ENCODE measurements at places on chromosomes 6 and 20. TPM values are rescaled to one million over a fixed set of nuclear protein-coding genes. Genes with fewer than 3 reads are reported as not detected.
A peak's percentile ranks its signal among the peaks of the same experiment; 100 is the strongest.

GRCh38 chr6:168318090-168318489, 1.5 kb downstream of the DACT2 start:
- no peak for DNase-seq

GRCh38 chr6:94862112-94862511, 715.2 kb upstream of the MANEA start:
- DNase-seq: no peak

Gene PTCHD4
- total RNA-seq: 0.18 TPM

Gene SYCP2
- total RNA-seq: 0.35 TPM

- DNase-seq: no peak
Observed at GRCh38 chr6:141202626-141203025, 930.1 kb upstream of the GJE1 start.

Gene ZSCAN31
- 2.4 TPM for total RNA-seq

- no peak for DNase-seq
Observed at GRCh38 chr20:10330071-10330470, 104.0 kb downstream of the MKKS start.

GRCh38 chr6:107786709-107787588, 37.2 kb downstream of the SCML4 start:
- DNase-seq: no peak

- no peak for DNase-seq
Observed at GRCh38 chr6:21264288-21265033, 329.1 kb upstream of the SOX4 start.

DNA sequence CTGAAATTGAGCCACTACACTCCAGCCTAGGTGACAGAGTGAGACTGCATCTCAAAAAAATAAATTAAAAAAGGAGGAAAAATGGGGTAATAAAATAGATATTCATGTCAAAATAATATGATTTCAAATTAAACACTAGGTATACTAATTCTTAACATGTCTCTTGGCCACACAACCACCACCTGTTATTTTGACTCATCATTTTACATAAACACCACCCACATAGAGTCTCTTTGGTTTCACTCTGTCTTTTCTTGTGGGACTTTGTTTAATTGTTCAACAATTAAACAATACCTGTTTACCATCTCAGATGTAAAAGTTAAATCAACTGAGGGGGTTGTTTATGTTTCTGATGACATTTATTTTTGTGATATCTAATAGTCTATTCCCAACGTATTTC, 476.8 kb upstream of the ADGRB3 start:
- DNase-seq: no peak

Gene DAAM2
- 6.0 TPM for total RNA-seq

DNA sequence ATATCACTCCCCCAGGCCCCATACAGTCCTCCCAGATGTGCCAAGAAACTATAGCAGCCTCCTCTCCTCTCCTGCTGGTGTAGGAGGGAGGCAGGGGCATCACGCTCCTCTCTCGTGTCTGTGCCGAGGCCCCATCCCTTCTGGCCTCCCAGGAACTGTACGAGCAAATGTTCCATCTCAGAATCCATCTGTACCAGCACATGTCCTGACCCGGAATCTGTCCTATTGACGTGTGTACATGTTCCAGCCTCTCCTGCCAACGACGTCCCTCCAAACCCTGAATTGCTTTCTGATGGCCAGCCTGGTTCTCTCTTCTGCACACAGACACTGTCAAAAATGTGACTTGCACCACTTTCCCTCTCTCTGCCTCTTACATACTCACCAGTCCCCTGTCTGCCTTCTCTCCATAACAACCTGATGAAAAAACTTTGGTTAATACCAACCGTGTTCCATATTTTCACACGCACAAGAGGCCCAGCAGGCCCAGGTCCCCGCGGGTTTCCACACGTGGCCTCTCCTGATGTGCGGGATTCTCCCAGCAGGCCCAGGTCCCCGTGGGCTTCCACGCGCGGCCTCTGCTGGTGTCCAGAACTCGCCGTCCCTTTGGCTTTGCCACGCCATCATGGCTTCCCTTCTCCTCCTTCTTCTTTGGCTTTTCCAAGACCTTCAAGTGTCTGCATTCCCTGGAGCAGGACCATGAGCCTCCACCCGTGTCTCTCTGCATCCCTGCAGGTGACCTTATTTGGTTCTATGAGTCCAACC, 125.2 kb upstream of the THBS2 start:
- DNase-seq: no peak

Gene TRAPPC3L
- total RNA-seq: not detected

GRCh38 chr6:12241493-12242175, 48.5 kb upstream of the EDN1 start:
- DNase-seq: no peak

- DNase-seq: no peak
Observed at GRCh38 chr20:25327521-25328235, 63.0 kb downstream of the ABHD12 start.

Gene ULBP1
- total RNA-seq: 0.08 TPM

GRCh38 chr20:35776513-35777101, 4.8 kb downstream of the PHF20 start:
- no peak for DNase-seq

Gene GSTA4
- total RNA-seq: 5.5 TPM

GRCh38 chr20:33298391-33298790, 15.4 kb downstream of the BPIFB1 start:
- DNase-seq: no peak

Gene SEC23B
- 30.2 TPM for total RNA-seq

Gene WDR46
- total RNA-seq: 17.8 TPM

DNA sequence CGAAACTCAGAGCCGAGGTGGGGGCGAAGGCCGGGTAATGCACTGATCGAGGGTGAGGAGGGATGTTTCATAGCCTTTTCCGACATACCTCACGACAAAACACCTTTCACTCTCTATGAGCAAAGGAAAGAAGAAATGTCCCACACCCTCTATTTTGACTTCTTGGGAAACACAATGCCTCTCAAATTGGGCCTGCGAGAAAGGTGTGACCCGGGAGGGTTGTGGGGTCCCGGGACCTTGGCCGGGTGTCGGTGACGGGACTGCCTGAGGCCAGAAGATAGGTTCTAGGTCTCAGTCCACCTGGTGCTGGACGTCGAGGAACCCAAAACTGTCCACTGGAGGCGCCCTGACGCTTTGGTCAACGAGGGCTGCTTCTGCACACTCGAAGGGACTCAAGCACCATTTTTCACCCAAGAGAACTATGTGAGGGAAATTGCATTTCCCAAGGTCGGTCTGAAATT, 41.1 kb upstream of the OSTM1 start:
- peak; percentile 50 for DNase-seq

- DNase-seq: no peak
Observed at GRCh38 chr6:5072440-5072839, 12.7 kb upstream of the PPP1R3G start.

GRCh38 chr6:119311514-119312142, 37.9 kb downstream of the MAN1A1 start:
- no peak for DNase-seq

GRCh38 chr6:154996841-154997311, 1.8 kb downstream of the TIAM2 start:
- DNase-seq: no peak

- no peak for DNase-seq
Observed at GRCh38 chr20:24289737-24290481, 179.5 kb upstream of the SYNDIG1 start.

Gene FAM162B
- total RNA-seq: 0.63 TPM

- no peak for DNase-seq
Observed at GRCh38 chr6:68458447-68458846, 176.6 kb upstream of the ADGRB3 start.

DNA sequence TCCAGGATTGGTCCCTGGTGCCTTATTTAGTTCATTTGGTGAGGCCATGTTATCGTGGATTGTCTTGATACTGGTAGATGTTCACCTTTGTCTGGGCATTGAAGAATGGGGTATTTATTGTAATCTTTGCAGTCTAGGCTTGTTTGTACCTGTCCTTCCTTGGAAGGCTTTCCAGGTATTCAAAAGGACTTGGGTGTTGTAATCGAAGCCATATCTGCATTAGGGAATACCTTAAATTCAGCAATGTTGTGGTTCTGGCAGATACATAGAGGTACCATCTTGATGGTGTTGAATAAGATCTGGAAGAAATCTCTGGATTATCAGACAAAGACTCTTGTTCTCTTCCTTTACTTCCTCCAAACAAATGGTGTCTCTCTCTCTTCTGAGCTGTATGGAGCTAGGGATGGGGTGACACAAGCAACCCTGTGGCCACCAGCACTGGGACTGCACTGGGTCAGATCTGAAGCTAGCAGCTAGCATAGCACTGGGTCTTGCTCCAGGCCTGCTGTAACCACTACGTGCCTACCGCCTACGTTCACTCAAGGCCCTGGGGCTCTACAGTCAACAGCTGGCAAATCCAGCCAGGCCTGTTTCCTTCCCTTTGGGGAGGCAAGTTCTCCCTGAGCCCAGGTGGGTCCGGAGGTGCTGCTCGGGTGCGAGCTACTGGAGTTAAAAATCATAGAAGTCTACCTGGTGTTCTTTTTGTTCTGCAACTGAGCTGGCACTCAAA, 261.1 kb upstream of the CITED2 start:
- no peak for DNase-seq

Gene SPTLC3
- total RNA-seq: 24.5 TPM

Gene OTOR
- not detected for total RNA-seq

GRCh38 chr6:79868098-79868722, 79.1 kb downstream of the ELOVL4 start:
- DNase-seq: no peak

GRCh38 chr6:158737710-158738615, 81.2 kb downstream of the EZR start:
- peak; percentile 58 for DNase-seq

GRCh38 chr6:76984572-76984971, 478.7 kb downstream of the HTR1B start:
- DNase-seq: no peak

DNA sequence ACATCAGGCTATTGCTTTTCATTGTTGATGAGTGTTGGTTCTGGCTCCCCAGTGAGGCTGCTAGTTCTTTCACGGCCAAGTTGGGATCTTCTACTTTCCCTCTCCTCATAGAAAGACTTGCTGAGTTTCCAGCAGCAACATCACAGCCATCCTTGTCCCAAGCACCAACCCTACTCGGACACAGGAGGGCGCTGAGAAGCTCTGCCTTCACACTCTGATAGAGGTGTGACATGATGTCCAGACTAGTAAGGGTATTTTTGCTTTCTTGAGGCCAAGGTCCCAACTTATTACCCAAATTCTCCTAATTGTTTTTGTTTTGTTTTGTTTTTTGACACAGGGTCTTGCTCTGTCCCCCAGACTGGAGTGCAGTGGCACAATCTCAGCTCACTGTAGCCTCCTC, 3.0 kb upstream of the GCM1 start:
- DNase-seq: no peak

Gene ACSS1
- 9.9 TPM for total RNA-seq

GRCh38 chr20:41748051-41748450, 129.9 kb upstream of the CHD6 start:
- DNase-seq: no peak

Gene ABRACL
- total RNA-seq: 49.8 TPM

Gene PLAGL1
- 1.2 TPM for total RNA-seq

DNA sequence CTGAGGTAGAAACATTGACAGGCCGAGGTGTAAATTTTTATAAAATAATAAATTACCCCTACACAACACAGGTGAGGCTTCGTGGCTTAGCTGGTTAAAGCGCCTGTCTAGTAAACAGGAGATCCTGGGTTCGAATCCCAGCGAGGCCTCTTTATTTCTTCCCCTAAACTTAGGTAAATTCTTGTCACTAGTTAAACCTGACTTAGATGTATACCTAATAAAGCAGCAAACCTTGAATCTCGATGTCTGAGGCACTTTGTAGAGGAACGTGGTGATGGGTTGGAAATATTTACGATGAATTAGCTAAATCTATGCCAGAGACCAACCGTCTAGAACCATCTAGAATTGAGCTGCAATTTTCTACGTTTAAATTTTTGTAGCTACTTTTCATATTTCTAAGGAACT, 185.6 kb downstream of the OR2B2 start:
- DNase-seq: no peak

DNA sequence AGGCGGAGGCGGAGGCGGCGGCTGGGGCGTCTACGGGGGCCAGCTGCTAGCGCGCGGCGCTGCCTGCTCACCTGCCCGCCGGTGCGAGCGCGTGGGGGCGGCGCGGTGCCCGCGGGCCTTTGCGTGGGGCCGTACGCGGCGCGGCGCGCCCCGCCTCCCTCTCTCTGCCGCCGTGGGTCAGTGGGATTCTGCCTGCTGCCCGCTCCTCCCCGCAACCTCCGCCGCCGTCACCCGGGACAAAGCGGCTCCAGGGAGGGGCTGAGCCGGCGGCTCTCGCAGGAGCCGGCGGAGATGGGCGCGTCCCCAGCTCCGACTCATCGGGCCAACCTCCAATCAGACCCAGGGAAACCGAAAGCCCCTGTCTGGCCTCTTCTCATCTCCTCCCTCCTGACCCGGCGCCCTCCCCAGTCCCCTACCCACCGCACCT, at the start of gene RCAN2:
TSS of gene RCAN2 (minus strand) at position 249 of the 427 bp plus-strand sequence.
- peak; percentile 57 for DNase-seq

Gene BNIP5
- not detected for total RNA-seq

Gene CTCFL
- 0.15 TPM for total RNA-seq

Gene FOXA2
- 18.9 TPM for total RNA-seq

GRCh38 chr20:51428401-51429143, 113.9 kb downstream of the NFATC2 start:
- DNase-seq: no peak

DNA sequence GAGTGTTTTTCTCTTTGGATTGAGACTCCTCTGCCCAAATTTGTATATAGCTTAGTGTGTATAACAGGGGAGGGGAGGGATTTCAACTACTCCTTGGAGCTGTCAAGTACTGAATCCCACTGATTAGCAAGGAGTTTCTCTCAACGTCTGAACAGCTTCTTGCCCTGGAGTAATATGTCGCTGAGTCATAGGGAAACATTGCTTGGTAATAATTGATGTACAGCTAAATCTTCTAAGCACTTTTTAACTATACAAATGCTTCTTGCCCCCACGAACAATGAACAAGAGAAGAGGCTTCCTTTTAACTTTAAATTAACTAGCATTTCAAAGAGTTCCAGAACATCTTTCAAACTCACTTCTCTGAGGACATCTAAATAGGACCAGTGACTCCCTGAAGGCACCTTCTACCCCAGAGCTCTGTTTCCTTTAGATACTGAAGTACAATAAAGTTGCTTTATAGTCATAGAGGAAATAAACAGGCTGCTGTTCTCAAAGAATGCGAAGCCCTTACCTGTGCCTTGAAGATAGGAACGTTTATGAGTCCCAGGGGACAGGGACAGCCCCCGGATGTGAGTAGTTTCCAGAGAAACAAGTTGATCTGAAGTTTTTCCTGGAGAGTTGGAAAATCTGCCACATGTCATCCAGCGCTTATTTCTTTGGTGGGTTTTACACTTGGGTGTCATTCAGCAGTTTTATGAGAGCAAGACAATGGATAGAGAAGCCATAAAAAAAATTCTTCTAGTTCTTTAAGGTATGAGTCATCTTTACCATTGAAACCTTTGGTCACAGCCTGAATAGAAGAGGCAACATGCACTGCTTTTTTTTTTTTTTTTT, 462.5 kb upstream of the BTBD3 start:
- DNase-seq: no peak

GRCh38 chr6:138204792-138205384, 13.4 kb downstream of the PBOV1 start:
- DNase-seq: no peak

Gene OR2H1
- total RNA-seq: not detected

- peak; percentile 73 for DNase-seq
Observed at GRCh38 chr6:43499028-43499815, 10.9 kb downstream of the LRRC73 start.

Data from left lobe of liver (tissue), 2 donors.